ENCODE measurements at places on chromosomes 6 and 20.

DNA sequence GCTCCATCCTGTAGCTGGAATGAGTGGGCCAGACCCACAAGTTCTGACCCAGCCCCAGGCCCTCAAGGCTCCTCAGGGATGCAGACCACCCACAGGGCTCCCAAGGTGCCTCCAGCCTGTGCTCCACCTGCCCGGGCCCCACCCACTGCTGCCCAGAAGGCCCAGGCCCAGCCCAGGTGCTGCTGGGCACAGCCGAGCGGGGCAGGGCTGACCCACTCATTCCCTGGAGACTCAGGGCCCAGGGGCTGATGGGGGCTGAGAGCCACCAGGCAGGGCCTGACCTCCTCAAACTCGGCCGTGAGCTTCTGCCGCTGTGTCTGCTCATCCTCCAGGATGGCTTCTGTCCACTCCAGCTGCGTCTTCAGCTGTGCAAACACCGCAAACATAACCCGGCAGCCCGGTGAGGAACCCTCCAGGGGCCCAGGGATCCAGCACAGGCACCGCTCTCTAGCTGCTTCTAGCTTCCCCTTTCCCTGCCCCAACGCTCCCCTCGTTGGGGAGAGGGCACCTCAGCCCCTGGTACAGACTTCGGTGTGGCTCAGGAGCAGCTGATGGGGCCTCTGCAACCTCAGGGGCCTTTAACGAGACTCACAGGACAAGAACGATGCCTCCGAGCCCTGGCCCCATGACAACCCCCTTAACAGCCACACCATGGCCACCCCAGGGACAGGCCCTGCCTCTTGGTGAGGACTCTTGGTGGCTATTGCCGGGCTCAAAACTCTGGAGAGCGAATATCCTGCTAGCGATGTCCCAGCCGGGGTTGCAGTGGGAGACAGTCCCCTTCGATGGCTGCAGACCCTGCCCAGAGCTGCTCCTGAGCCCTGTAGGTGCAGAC, 46.0 kb downstream of the DSTN start:
- DNase-seq: no peak

DNA sequence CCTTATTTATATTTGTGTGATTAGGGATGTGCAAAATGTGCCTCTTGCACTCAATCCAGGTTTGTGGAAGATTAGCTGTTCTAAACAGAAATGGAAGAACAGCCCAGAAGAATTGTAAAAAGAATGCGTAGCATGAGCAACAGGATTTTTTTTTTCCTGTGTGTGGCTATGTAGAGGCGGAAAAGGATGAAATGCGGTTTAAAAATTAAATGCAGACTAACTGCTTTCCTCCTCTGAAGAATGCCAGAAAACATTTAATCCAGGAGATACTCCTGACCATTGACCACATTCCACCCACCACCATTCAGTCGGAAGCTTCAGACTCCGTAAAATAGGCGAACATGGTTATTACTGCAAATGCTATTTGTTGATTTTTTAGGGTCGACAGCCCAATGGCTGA, 83.4 kb downstream of the BMP6 start:
- DNase-seq: no peak

GRCh38 chr6:6812427-6812826, 223.9 kb downstream of the LY86 start:
- no peak for DNase-seq

- no peak for DNase-seq
Observed at GRCh38 chr6:163712566-163712961, 298.0 kb downstream of the QKI start.

GRCh38 chr6:139744891-139745290, 370.4 kb upstream of the CITED2 start:
- DNase-seq: no peak

GRCh38 chr6:46201702-46202101, 30.9 kb upstream of the ENPP5 start:
- no peak for DNase-seq

Data from kidney capillary endothelial cell (primary cell).